ENCODE measurements at places on chromosomes 7 and 10.

DNA sequence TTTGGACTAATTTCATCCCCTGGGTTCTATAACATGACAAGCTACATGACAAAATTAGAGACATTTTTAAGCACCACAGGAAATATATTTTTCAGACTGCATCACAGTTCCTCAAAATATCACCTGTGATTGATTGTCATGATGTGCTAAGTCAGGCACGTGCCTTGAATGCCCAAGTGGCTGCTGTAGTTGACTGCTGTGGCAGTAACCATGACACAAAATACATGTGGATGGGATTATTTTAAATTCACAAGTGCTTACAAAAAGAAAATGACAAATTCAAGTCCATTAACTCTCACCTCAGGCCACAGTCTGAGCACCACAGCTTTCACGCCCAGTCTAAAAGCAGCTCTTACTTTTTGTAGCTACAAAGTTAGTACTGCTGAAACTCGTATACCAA, 45.5 kb downstream of the TNPO3 start:
- DNase-seq = no peak

DNA sequence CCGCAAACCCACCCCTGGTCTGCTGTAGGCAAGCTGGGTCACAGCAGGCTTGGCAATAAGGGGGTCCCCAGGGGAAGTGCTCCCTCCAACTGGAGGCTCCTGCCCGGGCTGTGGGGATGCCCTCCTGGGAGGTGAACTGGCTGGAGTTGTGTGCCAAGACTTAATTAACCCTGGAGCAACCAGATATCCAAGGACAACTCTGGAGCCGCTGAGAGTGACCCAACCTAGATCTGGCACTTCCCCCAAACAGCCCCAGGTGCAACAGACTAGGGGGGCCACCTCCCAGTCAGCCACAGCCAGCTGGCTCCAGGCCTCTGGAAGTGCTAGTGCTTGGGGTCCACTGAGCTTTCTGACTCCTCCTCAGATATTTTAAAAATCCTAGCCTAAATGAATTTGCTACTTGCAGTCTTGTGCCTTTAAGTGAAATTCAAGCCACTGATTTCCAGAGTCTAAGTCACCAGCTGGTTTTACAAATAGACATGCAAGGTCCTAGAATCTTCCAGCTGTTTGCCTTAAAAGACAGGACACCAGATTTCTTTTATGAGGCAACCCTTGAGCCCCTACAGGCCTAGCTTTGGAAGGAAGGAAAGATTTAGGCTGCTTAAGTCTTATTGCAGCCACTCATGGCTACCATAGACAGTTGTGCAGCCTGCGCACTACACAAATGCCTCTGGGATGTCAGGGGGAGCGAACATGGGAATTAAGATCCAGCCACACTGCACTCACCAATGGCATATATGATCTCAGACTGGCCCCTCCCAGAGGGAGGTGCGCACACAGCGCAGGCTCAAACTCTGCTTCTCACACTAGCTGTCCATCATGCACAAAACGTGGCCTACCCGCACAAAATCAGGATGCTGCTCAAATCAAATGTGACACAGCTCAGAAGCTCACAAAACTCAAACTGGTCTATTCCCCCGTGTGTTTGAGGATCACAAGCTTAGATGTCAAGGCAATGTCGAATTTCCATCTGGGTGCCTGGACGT, 42.6 kb upstream of the MYL10 start:
- no peak for DNase-seq

DNA sequence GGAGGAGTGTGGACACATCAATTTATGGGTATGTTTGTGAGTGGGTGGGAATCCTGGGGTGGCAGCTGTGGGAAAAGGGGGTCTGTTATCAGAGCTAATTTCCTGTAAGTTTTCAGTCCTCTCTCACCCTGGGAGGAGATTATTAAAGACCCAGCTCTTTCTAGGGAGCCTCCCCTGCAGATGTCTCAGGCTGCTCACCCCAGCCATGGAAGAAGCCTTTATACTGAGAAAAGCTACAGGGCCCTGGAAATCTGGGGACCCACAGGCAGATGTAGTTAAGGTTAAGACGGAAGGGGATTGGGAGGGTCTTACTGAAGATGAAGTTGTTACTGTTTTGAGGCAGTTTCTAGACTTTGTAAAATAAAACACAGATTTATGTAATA, 4.6 kb downstream of the ZNF680 start:
- no peak for DNase-seq

DNA sequence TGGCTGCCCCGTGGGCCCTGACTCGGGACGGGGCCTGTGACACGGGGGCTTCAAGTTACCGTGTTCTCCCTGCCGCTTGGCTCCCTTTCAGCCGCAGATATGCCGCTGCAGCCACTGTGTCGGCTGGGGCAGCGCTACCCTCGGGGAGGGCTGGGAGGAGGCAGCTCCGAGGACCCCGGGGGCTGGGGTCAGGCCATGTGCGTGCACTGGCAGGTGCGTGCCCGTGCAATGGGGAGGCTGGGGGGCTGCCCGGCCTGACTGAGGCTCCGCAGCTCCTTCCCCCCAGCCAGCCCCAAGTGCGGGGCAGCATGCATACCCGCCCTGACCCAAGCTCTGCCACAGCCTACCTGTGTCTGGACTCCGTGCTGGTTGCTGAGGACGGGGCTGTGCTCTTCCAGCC, 29.2 kb downstream of the KNDC1 start:
- no peak for DNase-seq

GRCh38 chr10:64732372-64732957, 1211.3 kb downstream of the REEP3 start:
- no peak for DNase-seq

- DNase-seq = no peak
These were observed 64.6 kb downstream of the COA1 start for GRCh38 chr7:43664681-43665080.

- DNase-seq = no peak
These were observed 2.8 kb upstream of the DENND11 start for GRCh38 chr7:141704741-141705140.

DNA sequence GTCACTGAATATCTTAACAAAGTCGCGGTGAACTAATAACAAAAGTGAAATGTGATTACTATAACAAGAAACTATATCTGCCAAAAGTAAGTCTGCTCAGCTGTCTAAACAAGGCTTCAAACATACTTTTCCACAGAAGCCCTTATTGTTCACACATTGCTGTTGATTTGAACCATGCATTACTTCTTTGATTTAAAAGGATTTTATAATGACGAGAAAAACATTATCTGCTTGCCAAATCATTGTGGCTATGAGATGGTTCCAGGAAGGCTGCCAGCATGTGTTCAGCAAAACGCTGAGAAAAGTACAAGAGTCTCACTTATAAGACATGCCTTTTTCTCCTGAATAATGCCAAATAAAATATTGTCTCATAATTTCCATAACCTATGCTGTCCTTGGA, 24.4 kb downstream of the RNF133 start:
- no peak for DNase-seq

DNA sequence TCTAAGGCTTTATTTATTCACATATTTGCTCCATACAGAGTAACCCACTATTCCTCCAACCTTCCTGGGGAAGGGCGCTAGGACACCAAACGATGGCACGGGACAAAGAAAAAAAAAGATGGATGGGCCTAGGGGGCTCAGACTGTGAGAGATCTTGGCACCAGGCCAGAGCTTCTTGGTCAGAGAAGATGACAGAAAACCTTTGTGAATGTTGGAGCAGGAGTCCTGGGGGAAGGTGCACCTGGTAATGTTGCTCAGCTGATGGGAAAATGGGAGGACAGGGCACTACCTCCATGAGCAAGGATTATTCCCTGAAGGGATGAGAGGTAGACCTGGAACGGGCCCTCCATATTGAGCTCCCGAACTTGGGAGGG, 1.4 kb upstream of the SH3PXD2A start:
- no peak for DNase-seq
